H4 (cell line): ENCODE measurements at places on chromosomes 4 and X. TPM values are rescaled to one million over a fixed set of nuclear protein-coding genes. Genes with fewer than 3 reads are reported as not detected.

GPRIN3 gene
- 0.53 and 0.62 TPM in 2 replicates for total RNA-seq

PCSK1N gene
- 9.9 and 16.0 TPM in 2 replicates for total RNA-seq

AFM gene
- not detected in 2 replicates for total RNA-seq

DNA sequence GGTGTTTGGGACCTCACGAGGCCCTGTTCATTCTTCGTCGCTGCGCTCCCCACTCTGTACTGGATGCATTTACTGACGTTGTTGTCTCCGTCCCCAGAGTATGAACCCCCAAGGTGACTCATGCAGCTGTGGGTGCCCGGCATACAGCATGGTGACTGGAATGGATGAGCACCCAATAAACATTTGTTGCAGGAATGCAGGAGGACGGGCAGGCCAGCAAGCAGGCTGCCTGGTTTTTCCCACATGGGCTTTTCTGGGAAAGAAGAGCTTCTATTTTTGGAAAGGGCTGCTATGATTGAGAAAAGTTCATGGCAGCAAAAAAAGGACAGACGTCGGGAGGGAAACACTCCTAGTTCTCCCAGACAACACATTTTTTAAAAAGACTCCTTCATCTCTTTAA, 893 bp upstream of the SOD3 start:
- no peak for DNase-seq

DNA sequence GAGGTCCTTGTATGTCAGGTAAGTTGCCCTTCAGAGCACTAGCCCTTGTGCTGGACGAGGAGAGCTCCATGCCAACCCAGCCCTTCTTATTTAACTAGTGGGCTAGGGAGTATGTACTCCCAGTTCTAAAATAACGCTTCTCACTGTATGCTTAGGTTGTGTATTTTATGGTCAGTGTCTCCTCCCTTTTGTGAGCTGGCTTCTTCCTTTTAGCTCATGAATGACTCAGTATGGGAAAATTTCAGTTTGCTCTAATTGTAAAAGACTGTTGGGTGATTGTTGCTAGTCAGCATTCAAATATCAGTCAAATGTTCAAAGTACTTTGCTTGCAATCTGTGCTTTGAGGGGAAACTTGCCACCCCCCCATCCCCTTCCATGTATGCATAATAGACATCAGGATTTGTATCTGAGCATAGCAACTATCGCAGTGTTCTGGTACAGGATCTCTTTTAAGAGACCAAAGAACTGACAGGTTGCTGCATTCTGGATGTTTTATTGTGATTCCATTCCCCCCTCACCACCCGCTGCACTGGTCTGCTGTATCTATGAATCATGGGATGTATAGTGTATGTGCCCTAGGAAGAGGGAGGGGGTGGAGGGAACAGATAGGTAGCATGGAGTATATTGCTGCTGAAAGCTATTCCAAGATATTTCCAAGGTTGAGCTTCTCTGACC, 34.7 kb downstream of the DLG3 start:
- peak; percentile 18 for DNase-seq

- DNase-seq: no peak
Observed at GRCh38 chr4:8263397-8263796, 6.2 kb upstream of the HTRA3 start.

GRCh38 chr4:95023110-95023509, 265.4 kb downstream of the BMPR1B start:
- DNase-seq: no peak

GRCh38 chrX:154012336-154012991, 7.2 kb downstream of the IRAK1 start:
- DNase-seq: no peak

DNA sequence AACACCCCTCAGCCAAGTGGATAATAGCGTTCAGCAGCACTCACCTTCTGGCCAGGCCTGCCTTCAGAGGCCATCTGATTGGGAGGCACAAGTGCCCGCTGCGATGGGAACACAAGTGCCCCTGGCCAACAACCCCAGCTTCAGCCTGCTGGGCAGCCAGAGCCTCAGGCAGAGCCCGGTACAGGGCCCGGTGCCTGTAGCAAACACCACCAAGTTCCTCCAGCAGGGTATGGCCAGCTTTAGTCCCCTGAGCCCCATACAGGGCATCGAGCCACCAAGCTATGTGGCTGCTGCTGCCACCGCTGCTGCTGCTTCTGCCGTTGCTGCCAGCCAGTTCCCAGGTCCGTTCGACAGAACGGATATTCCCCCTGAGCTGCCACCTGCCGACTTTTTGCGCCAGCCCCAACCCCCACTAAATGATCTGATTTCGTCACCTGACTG, 55.9 kb upstream of the MTM1 start:
- no peak for DNase-seq

GRCh38 chr4:113106108-113106507, 56.7 kb downstream of the ANK2 start:
- DNase-seq: peak; percentile 15

DNA sequence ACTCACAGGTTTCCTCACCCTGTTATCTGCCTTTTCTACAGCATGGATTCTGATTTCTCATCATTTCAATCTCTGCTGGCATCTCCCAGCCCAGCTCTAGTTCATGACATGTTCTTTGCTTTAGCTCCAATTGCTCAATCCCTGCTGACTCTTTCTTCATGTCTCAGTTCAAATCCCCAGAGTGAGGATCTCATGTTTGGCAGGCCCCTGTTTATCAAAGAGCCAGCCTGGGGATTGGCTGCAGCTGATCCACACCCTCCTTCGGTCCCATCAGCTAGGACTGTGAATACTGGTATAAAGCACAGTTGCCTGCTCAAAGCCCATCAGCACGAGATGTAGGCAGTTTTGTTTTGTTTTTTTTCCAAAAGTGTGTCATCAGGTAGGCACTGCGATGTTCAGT, 14.4 kb upstream of the CC2D2A start:
- no peak for DNase-seq

DNA sequence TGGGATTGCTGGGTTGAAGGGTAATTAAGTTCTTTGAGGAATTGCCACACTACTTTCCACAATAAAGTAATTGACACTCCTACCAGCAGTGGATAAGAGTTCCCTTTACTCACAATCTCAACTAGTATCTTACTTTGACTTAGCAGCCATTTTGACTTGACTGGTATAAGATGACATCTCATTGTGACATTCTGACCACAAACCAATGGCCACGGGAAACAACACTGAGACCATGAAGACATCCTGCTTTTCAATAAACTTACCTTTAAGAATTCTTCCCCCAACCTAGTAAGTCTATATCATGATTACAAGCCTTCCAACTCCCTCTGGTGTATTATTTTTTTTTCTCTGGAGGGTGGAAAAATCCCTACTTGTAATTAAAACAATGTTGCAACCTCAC, 66.9 kb upstream of the WDR1 start:
- no peak for DNase-seq

GRCh38 chrX:100905620-100906019, 23.1 kb downstream of the XKRX start:
- no peak for DNase-seq

GRCh38 chr4:36011381-36011780, 232.9 kb downstream of the ARAP2 start:
- DNase-seq: no peak

GRCh38 chr4:175273995-175274753, 356.0 kb downstream of the ADAM29 start:
- no peak for DNase-seq

- no peak for DNase-seq
Observed at GRCh38 chr4:119629142-119629471, 503 bp upstream of the PDE5A start.

DNA sequence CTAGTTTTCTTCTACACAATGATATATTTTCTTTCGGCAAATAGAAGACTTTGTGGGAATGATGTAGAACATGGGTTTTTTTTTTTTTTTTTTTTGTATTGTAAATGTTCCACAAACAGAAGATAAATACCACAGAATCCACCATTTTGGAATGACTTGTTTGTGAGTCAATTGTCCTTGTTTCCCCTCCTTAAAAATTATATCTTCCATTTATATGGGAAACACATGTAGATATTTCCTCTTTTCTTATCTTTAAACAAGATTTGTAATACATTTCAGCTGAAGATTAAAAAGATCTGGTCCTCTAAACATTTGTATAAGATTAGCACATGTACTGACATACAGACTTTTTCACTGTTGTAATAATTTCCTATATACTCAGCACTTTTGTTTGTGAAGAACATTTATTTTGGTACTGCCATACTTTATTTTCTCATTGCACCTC, 304.6 kb downstream of the SPRY1 start:
- DNase-seq: no peak

GRCh38 chr4:175330236-175330635, 412.1 kb downstream of the ADAM29 start:
- peak; percentile 39 for DNase-seq

- DNase-seq: no peak
Observed at GRCh38 chrX:107288676-107289075, 82.3 kb downstream of the DNAAF6 start.
